ENCODE measurements at places on chromosomes 2 and 18.

DNA sequence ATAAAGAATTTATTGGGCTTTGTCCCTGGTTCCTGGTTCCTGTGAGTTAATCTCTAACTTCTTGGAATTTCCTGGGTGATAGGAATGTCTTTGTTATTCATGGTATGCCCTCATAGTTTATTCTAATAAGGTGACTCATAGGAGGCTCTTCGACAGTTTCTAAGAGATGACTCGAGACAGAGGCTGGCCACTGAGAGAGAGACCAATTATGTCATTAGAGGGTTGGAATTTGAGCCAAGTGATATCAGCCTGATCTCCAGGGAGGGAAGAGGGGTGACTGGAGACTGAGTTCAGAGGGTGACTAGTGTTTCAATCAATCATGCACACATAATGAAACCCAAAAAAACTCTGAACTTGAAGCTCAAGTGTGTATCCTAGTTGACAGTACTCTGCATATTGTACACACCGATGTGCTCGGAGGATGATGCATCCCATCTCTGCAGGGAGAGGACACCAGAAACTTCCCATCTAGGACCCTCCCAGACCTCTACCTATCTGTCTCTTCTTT lies 185.7 kb downstream of the MTCL1 start:
- no peak for DNase-seq

DNA sequence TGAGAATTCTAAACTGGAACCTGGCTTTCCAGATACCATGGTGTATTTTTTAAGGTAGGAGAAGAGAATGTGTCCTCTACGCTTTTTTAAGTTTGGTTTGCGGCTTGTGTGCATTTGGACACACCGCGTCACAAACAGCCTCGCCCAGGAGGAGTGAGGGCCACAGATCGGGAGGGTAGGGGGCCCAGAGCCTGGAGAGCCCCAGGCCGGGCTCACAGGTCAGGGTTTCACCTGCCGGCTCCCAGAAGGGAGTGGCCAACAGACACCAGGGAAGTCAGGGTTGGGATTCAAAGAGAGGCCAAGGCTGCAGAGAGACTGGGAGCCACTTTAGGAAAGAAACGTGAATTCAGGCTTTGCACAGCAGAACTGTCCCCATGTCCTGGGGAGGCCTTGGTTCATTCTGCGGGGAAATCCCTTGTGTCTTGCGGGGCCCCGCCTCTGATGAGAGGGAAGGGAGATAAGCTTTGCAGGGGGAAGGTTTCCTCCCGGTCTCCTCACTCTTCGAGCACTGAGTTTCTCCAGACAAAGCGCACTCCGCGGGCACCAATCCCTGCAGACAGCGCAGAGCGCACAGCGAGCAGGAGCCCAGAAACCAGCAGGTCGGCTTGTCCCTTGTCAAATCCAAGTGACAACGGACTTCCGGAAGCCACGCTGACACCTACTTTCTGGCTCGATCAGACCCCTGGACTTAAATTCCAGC lies 2.0 kb upstream of the TUBB6 start:
- no peak for DNase-seq

DNA sequence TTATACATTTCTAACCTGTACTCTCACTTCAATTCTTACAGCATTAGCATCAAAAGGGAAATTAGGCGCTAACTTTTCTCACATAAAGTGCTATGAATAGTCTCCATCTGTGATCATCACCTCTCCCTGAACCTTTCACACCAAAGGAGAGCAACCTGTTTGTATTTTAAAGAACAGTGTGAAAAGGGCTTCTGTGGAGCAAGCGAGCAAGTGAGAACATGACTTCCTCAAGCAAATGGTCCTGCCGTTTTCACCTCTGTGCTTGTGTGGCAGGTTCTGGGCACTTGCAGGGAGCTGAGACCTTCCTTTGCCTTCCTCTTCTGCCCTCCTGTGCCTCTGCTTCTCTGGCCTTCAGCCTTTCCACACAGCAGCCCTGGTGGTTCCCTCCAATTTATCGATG lies 51.9 kb downstream of the TGFA start:
- no peak for DNase-seq

DNA sequence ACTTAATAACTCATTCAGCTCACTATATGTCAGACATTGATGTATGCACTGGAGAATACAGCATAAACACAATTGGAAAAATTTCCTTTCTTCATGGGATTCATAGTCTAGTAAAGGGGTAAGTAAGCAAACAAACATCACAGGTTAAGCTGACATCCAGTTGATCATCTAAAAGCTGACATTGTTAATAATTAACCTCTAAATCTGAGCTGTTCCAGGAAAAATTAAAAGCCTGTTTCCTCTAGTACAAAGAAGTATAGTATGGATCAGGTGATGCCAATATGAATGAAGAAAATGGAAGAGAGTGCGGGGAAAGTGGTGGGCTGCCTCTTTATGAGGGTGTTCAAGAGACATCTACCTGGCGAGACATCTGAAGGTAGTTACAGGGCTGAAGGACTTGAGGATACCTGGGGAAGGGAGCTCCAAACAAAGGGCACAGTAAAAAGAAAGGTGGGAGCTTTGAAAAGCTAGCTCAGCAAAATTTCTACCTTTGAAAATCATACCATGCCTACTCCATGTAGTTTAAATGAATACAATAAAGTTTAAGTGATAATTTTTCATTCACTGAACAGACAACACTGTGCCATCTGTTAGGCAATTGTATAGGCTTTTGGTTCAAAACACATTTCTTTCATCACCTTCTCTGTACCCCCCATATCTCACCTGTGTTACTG lies 619.3 kb downstream of the TRIB2 start:
- no peak for DNase-seq

DNA sequence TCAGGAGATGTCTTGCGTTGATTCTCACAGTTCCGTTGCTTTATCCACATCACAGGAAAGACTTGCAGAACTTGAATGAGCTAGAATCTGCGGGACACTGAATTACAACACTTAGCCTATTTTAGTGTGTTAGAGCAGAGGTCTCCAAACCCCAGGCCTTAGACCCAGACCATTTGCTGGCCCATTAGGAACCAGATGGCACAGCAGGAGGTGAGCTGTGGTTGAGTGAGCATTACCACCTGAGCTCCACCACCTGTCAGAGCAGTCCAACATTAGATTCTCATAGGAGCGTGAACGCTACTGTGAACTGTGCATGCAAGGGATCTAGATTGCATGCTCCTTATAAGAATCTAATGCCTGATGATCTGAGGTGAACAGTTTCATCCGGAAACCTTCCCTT lies 3.8 kb downstream of the MRPL30 start:
- DNase-seq, result no peak

GRCh38 chr2:205772983-205773382 lies 90.7 kb downstream of the NRP2 start:
- no peak for DNase-seq

GRCh38 chr2:152657043-152657442 lies 60.2 kb downstream of the PRPF40A start:
- no peak for DNase-seq

DNA sequence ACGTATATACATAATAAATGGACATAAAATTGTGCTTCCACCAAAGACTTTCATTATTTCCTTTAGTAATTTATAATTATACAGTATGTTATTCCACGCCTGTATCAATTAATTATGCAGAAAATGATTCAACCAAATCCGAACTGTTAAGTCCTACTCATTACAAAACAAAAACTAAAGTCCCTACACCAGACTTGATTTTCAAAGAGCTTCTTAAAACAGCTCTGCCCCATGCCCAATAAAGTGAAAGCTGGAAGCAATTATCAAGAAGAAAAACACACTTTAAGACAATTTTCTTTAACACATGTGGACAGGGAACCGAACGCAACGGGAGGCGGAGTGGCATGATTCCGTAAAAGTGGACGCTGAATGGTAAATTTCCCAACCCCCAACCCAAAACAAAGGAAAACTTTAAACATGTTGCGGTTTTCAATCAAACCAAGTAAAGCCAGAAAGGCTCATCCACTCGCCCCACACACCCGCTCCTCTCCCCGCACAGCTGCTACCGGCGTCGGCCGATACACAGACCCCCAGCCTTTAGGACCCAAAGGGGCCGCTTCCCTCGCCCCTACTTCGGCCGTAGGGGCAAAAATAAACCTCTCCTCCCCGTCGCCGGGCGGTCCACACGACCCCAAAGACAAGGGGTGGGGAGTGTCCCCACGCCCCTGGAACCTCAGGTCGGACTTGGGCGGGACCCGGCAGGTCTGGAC lies 705 bp downstream of the YES1 start:
- no peak for DNase-seq

- DNase-seq, result peak; percentile 81
These were observed at the start of gene ACAA2 for GRCh38 chr18:49813319-49814146. TSS of gene ACAA2 (minus strand) at chr18:49813533. CDS start at chr18:49813484, 49 bp downstream.

DNA sequence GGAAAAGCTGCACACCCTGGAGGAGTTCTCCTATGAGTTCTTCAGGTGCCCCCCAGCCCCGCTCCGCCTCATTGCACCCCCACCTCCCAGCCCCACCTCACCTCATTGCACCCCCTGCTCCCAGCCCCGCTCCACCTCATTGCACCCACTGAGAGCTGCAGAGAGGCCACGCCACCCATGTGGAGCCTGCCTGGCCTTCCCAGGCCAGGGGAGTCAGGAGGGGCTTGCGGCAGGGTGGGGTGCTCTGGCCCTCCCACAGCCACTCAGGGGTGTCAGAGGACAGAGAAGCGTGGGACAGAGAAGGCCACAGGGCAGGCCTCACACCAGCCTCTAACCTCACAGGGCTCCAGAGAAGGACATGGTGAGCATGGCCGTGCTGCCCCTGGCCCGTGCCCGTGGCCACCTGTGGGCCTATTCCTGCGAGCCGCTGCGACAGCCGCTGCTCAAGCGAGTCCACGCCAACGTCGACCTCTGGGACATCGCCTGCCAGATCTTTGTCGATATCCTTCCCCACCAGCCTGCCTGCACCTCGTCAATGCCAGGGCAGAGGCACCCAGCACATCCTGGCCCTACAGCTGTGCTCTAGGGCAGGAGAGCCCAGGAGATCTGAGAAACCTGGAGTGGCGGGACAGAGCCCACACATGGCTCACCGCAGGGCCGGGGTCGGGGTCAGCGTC lies 15.0 kb upstream of the GPR17 start:
- DNase-seq, result no peak

GRCh38 chr2:81901017-81901416 lies 1596.5 kb upstream of the LRRTM1 start:
- DNase-seq, result no peak

DNA sequence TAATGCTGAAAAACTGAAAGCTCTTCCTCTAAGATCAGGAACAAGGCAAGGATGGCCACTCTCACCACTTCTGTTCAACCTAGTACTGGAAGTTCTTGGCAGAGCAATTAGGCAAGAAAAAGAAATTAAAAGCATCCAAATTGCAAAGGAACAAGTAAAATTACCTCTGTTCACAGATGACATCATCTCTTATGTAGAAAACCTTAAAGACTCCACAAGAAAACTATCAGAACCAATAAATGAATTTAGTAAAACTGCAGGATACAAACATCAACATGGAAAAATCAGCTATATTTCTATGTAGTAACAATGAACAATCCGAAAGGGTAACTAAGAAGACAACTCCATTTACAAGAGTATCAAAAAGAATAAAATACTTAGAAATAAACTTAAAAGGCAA lies 112.2 kb downstream of the CHN1 start:
- DNase-seq, result no peak

DNA sequence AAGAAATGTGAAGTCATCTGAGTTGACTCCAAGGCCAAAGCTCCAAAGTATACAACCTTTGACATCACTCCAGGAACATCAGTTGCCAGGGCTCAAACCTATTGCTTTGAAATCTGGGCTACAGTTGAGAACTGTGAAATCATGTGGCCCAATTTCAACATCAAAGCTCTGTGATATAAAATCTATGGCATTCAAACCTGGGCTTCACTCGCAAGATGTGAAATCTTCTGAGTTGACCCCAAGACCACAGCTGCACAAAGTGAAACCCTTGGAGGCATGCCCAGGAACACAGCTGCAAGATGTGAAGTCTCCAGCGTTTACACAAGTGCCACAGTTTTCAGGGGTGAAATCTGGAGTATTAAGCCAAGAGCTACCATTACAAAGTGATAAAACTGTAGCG lies 9.4 kb upstream of the ZNF512 start:
- no peak for DNase-seq

DNA sequence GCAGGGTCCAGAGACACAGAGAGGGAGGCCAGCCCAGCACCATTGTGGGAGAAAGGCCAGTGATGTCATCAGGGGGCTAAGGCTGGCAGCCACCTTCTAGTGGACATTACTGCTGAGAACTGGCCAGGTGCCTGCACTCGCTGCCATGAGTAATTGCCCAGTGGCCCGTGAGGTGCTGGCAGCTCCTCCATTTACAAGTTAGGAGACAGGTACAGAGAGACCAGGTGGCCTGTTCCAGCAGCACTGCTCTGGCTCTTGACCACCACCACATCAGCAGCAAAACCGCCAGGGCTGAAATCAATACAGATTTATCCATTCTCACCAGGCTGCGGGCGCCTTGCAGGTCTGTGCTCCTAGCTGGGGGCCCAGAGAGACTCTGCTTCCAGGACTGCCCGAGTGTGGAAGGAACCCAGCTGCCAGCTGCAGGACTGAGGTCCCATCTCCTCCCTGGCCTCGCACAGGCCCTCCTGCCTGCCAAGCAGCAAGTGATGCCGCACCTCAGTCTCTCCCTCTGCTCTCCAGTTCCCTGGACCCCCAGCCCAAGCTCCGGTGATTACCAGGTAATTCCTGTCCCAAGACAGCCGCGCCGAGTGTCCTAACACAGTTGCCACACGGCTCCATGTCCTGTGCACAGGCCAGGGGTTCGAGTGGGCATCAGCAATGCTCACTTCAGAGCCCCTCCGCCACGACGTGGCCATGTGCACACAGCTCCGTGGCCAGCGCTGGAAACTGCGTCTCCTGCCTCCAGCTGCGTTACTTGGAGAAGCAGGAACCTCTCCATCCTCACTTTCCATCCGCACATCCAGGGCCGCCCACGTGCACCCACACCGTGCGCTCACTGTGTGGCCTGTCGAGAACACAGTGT lies 101.0 kb upstream of the CTDP1 start:
- no peak for DNase-seq

GRCh38 chr2:40279001-40279400 lies 172.9 kb downstream of the SLC8A1 start:
- no peak for DNase-seq

DNA sequence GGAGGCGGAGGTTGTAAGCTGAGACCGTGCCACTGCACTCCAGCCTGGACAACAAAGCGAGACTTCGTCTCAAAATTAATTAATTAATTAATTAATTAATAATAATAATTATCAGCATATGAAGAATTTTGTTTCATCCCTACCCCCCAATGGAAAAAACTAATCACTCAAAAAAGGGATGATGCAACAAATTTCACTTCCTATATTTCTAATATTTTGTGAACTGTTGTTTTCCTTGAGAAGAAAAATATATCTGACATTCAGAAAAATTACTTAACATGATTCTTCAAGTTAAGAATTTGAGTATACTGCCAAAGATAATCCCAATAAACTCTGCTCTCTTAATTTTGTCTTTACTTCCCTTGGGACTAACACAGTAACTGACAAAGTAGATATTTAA lies 28.1 kb downstream of the EXOC6B start:
- DNase-seq, result no peak

GRCh38 chr2:99765731-99766318 lies 276.0 kb upstream of the REV1 start:
- DNase-seq, result no peak

- no peak for DNase-seq
These were observed 19.4 kb upstream of the TTC39C start for GRCh38 chr18:23995180-23995579.

GRCh38 chr2:115574667-115575066 lies 1132.2 kb downstream of the DPP10 start:
- DNase-seq, result no peak
